ENCODE measurements at places on chromosomes 3 and 15.

- DNase-seq, result no peak
These were observed 379.5 kb upstream of the ATP10A start for GRCh38 chr15:26242565-26243071.

DNA sequence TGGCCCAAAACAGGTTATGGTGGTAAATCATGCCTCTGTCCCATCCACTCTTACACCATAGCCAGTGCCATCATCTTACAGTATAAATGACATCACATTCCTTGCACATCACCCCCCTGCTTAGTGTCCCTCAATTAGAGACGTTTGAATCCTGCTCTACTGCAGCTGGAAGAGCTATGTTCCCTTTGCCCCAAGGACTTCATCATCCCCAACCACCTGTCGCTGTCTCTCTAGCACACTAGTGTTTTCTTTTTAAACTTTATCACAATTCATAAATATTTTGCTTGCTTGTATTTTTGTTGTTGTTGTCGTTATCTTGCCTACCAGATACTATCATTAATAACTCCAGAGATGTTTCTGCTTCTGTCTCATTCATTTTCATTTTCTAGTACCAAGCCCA, 28.7 kb downstream of the SPTSSB start:
- DNase-seq, result no peak

DNA sequence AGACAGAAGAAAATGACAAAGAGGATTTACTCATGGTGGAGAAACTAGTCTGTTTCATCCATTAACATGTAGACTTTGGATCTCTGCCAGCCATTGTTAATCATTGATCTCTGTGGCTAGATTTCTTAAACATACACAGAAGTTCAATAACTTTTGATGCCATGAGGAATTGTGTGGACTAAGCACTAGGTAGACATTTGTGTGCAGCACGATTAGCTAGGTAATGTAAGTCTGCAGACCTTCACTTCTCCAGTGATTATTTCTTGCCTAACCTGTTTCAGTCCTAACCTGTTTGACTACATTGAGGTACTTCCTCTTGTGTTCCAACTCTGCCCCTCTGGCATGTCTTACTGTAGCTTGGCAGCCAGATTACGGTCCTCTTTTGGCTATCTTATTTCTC, 928.5 kb upstream of the ROBO1 start:
- no peak for DNase-seq

DNA sequence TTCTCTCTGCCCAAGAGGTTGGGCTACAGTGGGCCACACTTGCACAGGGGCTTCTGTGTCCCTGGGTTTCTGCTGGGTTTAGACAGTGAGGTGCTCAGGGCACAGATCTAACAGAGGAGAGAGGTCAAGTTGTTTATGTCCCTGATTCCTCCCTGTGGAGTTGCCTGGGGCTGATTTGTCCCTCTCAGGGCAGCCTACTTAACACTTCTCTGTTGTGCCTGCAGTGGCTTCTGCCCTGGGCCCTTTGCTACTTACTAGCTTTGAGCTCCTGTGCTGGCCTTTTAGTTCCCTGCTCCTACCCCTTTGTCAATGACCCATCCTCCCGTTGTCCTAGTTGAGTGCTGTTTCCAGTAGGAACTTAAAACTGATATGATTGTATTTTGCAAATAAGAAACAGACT, 114.0 kb upstream of the RGMA start:
- DNase-seq, result no peak

GRCh38 chr3:165195241-165195639, 944 bp downstream of the SLITRK3 start:
- no peak for DNase-seq

DNA sequence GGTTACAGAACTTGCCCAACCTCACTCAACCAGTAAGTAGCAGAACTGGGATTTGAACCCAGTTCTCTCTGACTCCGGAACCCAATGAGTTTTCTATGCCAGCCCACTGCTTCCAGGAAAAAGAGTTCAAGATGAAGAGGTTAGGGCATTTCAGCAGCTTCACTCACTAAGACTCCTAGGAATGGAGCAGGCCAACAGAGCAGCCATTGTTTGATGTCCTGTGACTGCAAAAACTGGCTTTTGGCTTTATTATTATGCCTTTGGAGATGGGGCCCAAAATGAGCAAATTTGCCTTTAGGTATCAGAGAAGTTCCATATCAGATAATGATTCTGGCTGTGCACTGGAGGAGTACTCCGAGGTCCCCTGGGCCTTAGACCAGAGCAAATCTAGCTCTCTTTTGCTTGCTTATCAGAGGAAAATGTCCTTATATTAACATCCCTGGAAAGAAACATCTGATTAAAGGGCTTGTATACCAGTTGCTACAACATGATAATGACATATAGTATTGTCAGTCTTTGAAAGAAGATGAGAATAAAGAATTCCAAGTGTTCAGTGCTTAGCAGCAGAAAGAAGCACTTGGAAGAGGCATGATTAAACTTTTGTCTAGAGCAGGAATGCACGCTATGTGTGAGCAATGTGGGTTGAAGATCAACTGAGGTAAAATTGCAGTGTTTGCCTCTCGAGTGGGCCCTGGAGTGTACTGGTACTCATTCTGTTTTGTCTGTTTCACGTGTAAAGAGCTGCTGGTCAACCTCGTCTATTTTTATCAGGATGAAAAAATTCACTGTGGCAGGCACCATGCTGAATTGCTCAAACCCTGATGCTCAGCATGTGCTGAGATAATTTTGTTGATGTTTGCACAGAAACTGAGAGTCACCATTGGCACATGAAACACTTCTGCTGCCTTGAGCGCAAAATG, 21.8 kb upstream of the KLHL24 start:
- no peak for DNase-seq

- DNase-seq, result no peak
These were observed 835 bp downstream of the SEMA5B start for GRCh38 chr3:123026565-123027291.

DNA sequence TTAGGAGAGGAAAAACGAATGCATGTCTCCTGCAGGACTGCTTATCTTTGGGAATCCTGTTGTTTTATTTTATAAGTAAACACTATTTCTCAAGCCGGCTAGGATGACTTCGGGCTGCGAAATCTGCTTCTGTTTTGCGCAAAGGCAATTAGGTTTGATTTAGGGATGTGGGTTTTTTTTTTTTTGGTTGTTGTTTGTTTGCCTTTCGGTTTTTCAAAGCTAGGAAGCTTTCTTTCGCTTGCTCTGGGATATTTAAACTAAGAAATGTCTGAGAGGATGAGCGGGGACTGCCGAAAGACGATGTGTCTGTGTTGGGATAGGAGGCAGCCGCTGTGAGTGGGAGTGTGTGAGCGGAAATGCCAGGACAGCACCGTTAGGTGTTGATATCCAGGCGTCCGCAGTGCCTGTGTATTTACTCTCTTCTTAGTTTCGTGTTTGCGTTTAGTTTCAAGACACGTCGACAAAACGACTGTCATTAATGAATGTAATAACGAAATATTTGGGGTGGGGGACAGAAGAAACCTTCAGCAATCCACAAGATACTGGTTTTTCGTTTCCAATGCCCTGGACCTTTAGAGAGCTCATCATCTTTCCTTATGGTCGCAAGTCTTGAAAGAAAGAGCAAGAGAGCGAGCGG, 604 bp downstream of the ISL2 start:
- no peak for DNase-seq

DNA sequence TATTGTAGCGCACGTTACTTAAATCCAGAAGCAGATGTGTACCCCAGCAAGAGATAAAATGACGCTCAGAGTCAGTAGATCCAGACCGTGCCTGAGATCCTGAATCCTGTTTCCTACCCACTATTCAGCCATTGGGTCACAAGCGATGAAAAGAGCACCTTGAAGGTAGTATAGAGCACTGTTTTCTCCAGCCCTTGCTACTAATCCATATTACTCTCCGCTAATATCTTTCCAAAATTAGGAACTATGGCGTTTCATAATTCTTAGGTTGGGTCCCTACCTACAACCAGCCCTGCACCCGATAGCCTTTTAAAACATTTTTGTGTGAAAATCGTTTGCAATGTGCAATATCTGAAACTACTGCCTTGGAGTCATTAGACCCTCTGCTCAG, 596 bp downstream of the BTD start:
- no peak for DNase-seq

GRCh38 chr3:184669578-184669977, 42.3 kb downstream of the MAGEF1 start:
- DNase-seq, result no peak

DNA sequence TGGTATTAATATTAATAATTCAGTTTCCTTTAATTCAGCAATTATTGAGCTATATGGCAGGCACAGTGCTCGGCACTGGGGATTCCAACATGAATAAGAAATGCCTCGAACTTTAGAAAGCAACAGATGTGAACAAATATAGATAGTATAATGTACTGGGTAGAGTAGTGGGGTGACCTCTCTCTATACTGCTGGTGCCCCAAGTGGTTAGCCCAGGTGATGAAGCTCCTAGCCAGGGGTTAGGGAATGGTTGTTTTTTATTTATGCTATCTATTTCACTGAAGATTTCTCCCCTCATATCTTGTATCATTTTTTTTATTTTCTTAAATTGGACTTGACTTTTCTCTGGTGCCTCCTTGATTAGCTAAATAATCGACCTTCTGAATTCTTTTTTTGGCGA, 62.1 kb downstream of the BHLHE40 start:
- DNase-seq, result no peak

- DNase-seq, result no peak
These were observed 73.3 kb downstream of the SYNPR start for GRCh38 chr3:63351159-63352007.

GRCh38 chr3:129616713-129617112, 10.2 kb upstream of the PLXND1 start:
- no peak for DNase-seq

DNA sequence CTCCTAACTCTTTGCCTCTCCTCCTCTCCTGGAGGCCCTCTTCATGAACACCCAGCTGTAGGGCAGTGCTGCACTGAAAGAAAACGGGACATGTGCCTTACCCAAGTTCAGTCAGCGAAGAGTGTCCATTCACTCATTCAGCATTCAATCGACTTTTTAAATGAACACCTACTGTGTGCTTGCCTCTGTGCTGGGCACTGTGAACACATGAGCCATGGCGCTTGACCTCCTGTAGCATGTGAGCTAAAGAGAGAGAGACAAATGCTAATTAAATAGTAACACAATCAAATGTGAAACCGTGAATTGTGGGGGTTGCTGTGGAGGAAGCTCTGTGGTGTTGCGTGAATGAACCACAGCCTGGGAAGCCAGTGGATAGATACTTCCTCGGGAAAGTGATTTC, 43.4 kb downstream of the ST6GAL1 start:
- no peak for DNase-seq

- no peak for DNase-seq
These were observed 307.5 kb downstream of the PYDC2 start for GRCh38 chr3:191768421-191768820.

DNA sequence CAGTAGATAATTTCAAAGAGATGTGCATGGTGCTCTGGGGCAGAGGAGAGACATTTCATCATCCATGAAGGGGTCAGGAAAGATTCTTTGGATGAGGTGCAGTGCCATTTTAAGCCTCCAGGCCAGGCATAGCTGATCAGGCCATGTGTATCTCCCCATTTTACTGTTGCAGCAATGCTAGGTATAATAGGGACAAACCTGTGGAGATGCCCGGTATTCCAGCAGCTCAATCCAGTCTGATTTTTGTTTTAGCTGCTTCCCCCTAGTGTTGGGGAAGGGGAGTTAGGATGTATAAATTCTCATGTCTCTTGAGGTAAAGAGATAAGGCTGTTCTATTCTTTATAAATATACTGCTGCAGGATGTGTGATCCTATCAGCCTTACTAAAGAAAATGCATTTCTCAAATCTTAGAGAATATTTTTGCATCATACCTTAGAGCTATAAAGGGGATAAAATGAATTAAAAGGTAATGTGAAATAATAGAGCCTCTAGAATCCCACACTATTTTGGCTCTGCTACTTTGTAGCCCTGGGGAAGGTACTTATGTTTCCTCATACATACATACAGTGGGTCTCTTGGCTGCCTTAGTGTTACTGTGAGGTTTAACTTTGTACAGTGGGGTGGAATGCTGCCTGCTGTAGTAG, 5.2 kb downstream of the CDV3 start:
- no peak for DNase-seq

DNA sequence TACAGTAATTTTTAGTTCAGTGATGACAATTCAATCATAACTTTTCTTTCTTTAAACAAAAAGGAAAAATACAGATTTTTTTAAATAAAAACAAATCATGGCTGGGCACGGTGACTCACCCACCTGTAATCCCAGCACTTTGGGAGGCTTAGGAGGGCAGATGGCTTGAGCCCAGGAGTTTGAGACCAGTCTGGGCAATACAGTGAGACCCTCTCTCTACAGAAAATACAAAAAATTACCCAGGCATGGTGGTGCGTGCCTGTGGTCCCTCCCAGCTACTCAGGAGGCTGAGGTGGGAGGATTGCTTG, 25.6 kb upstream of the ATG7 start:
- DNase-seq, result no peak

- DNase-seq, result no peak
These were observed 498.2 kb downstream of the PYDC2 start for GRCh38 chr3:191958980-191959671.

- no peak for DNase-seq
These were observed 113.4 kb upstream of the LRRFIP2 start for GRCh38 chr3:37287776-37288175.

DNA sequence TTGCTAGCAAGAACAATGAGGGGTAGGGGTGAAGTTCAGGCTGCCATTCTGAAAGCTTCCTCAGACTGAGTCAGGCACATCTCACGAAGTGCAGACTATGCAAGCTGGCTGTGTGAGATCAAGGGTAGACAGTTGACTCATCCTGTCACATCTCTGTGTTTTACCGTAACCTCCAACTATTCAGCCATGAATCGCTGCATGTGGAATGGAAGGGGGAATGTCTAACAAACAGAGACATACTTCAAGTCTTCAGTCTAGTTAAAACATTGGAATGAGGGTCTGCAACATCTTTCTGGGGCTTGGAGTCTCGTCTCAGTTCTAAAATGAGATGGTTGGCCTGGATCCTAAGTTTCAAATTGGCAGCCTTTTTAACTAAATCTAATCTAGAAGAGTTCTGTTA, 25.9 kb downstream of the AGTR1 start:
- DNase-seq, result no peak

DNA sequence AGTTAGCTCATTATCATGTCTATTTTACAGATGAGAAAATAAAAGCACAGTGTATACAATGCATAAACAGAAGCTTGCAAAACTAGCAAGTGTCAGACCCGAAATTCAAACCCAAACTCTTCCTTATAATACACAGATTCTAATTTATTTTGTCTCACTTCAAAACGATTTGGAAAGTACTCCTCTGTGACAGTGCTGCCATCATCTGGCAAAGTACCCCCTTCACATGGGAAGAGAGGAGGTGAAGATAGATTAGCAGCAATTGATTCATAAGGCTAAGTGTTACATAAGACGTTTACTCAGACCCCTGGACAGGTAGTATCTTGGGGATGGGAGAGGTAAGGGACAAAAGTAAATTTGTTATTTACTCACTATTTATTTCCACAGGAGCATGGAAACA, 744.0 kb upstream of the SGO1 start:
- DNase-seq, result no peak

DNA sequence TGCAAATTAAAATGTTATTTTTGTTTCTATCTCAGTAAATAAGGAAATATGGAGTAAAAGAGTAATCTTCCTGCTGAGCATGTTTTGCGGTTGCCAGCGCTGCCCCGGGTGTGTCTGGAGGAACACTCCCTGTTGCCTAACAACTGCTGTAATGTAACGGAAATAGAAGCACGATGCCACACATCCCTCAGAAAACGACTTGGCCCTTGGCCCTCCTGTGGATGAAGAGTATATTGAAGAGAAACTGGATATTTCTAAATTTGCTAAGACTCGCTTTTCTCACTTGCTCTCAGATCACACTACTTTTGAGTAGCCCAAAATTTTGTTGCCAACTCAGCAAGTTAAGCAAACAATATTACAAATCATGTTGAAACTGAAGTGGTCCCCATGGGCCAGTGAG, 18.9 kb downstream of the CX3CR1 start:
- peak; percentile 9 for DNase-seq

Data from activated T-helper 1 cell treated with anti-CD3 and anti-CD28 coated beads, Interleukin-2, amount 50 U/mL, for 16 hours (primary cell).